ENCODE measurements at places on chromosomes 6 and 20. TPM values are rescaled to one million over a fixed set of nuclear protein-coding genes. Genes with fewer than 3 reads are reported as not detected.

DNA sequence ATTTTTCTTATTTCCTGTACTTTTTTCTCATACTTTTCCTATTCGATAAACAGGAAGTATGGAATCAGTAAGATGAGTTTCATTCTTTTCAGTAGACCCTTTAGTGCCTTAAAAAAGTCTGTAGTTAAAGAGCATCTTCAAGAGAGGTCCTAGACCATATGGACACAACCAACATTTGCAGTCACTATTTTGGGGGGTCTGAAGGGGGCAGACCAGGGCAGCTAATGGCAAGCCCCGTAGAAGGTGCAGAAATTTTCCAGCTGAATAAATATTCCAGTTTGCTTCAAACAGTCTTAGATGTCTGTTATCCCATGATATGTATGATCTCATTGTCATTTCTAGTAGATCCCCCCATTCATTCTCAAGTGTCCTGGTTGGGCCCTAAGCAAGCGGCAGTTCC is 52.8 kb downstream of the MAP3K5 start:
- DNase-seq, result no peak

DNA sequence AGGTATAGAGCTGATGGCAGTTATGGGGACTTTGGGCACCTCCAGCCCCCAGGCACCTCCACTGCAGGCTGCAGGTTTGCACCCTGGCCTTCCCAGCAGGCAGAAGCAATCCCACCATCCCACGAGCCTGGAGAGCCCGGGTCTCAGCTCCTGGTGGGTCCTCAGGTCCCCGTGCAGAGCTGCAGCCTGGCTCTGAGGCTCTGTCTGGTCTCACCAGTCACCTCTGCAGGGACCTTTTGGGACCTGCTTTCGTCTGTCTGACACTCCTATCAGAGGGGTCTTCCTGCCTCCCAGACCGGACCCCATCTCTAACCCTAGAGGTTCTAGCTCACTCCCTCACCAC is 41.9 kb downstream of the FGD2 start:
- no peak for DNase-seq

- DNase-seq, result no peak
Observed at GRCh38 chr6:143349530-143349929, 101.0 kb downstream of the ADAT2 start.

DNA sequence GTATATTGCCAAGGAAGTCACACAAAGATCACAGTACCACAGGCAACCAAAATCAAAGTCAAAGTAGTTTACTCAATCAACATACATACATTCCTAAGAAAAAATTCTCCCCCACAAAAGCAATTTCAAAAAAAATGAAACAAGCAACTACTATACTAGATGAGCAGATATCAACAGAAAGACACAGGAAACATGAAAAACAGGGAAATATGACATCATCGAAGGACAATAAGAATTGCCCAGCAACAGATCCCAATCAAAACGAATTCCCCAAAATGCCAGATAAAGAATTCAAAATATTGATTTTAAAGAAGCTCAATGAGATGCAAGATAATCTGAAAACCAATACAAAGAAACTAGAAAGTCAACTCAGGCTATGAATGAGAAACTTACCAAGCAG is 219.7 kb upstream of the TAB2 start:
- no peak for DNase-seq

DNA sequence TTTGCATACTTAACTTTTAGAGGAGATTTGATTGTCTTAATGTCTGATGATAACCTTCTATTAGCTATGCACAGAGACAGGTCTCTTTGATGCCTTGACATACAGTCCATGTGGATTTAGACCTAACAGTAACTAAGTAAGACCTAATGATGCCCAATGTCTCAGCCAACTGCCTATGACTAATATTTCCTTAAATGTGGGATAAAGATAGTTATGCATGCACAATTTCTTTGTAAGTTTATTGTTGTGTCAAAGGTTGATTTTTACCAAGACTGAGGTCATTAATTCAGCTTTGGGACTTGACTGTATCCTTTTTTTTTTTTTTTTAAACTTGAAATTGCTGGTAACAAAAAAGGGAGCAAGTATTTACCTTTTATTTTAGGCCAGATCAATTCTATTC is 450.0 kb downstream of the HAO1 start:
- DNase-seq, result no peak

GRCh38 chr20:33127422-33128097 is 40.4 kb upstream of the BPIFA2 start:
- no peak for DNase-seq

DNA sequence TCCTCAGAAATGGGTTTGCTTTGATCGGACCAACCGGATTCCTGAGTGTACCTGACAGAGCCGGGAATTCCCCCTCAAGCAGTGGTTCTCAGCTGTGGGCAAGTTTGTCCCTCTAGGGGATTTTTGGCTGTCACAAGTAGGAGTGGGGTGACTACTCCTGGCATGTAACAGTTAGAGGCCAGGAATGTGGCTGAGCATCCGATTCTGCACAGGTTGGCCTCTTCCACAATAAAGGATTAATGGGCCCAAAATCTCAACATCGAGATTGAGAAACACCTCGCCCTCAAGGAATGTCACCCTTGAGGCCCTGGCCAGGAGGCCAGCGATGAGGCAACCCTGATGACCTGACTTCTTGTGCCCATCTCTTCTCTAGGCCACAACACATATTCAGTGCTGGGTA is 7.9 kb downstream of the AGPAT4 start:
- DNase-seq, result no peak

- peak; percentile 65 for DNase-seq
Observed at GRCh38 chr6:34922177-34922663, 33.2 kb downstream of the ANKS1A start.

GRCh38 chr20:1186367-1186991 is 1.7 kb upstream of the TMEM74B start:
- DNase-seq, result no peak

DNA sequence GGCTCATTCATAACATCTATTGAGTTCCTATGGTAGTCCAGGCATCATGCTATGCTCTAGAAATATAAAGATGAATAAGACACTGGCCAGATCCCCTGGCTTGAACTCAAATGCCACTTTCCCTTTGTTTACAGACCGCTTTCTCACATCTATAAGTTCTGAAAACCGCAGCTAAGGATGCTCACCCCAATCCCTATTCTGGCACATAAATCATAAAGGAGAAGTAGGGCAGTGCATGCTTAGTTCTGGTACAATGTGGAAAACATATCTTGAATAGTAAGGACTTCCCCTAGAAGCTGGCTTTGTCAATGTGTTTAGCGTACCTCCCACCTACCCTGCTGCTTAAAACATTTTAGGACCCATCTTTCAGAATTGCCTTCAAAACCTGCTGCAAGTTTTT is 26.4 kb downstream of the MRS2 start:
- DNase-seq, result no peak

DNA sequence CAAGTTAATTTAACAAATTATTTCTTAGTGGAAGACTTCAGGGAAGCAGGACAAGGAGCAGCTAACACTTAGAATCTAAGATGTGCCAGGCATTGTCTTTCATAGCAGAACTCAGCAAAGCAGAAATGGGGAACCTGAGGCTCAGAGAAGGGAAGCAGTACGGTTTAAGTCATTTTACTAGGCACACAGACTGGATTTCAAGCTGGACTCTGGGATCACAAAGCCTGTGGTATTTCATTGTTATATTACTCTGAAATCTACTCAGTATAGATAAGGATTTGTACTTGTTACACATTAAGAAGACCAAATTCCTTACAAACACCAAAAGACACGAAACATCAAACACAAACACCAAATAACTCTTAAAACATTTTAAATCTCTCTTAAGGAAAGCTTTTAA is 199.6 kb downstream of the ISM1 start:
- DNase-seq, result no peak

- no peak for DNase-seq
Observed at GRCh38 chr6:115914098-115914497, 146.6 kb downstream of the FRK start.

DNA sequence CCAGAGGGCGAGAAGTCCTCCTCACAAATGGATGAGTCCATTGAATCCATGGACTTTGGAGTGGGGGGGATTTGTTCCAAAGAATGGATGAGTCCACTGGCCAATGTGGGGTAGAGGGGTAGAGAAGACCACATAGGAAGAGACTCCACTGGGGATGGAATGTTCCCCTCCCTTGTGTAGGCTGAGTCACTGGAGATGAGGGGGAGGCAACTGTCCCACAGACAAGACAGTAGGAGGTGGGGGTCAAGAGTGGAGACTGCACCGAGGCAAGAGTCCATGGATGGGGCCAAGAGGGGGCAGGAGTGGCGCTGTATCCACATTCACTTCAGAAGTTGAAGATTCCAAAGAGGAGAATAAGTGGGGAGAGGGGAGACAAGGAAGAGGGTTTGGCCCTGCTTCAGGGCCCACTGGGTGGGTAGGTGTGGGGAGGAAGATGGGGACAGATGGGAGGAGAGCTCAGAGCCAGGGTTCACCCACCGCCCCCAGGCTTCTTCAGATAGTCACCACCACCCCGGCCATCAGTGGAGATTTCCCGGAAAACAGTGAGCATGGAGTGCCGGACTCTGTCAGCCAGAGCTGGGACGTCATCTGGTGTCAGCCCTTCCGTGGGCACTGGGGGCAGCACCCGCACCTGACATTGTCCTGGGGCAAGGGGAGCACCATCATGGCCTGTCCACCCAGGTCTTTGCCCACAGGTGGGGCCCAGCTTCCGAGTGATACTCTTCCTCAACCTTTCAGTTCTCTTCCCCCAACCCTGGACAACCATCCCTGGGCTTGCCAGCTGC is 4.6 kb downstream of the EGFL8 start:
- DNase-seq, result no peak

- peak; percentile 86 for DNase-seq
Observed at GRCh38 chr6:165181951-165182414, 127.4 kb downstream of the C6orf118 start.

DNA sequence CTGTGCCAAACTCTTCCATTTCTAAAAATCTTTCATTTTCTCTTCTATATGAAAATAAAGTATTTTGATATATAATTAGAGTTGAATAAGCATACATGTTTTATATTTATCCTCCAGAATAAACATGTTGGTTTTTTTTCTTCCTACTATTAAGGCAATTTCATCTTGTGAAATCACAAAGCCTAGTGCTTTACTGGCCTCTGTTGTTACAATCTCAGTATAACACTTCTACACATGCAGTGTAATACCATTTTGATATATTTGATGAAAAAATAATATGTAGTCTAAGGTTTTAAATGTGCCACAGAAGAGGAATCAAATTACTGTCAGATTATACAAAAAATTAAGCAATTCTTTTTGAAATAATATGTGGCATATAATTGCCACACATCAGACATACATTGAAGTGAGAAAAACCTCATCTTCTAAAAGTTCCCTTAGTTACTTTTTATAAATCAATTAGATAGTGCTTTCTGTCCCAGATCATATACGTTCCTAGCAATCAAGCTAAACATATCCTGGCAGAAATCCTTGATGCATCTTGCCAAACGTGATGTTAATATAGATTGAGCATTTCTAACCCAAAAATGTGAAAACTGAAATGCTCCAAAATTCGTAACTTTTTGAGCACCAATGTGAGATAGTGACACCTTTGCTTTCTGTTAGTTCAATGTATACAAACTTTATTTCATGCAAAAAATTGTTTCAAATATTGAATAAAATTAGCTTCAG is 225.1 kb upstream of the MANEA start:
- DNase-seq, result no peak

DNA sequence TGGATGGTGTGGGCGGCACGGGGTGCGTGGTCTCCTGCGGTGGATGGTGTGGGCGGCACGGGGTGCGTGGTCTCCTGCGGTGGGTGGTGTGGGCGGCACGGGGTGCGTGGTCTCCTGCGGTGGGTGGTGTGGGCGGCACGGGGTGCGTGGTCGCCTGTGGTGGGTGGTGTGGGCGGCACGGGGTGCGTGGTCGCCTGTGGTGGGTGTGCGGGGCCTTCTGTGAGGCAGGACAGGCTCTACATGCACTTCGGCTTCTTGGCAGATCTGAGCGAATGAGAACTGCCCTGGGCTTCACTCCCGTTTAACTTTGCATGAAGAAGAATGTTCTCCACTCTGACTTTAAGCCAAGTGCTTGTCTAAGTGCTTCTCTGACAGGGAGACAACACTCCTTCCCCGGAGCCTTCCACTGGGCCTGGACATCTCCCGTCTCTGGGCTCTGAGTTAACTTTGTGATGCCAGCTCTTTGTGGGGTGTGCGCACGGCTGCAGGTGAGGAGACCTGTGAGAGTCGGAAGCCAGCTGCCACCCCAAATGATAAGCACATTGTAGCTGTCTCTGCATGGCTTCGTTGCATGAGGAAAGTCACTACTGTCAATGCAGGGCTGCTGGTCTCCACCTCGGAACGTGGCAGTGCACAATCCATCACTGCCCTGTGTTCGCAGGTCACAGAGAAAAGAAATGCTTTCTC is 244.8 kb downstream of the DLL1 start:
- DNase-seq, result no peak

GRCh38 chr6:34657307-34657978 is 39.1 kb downstream of the ILRUN start:
- peak; percentile 60 for DNase-seq

DNA sequence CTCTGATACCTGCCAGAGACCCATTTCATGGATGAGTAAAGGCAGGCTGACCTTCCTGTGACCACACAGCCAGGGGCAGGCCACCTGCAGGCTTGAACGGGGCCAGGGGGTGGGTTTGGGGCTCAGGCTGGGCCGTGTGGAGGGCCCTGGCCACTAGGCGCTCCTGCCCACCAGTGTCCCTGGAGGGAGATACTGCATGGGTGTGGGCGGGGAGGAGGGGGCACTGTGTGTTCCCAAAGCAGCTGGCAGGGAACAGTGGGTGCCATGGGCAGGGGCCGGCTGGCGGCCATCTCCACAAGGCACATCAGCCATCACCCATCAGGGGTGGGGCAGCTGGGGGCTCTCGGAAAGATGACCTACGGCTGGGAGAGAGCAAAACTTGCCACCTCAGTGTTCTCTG is 15.4 kb downstream of the SRC start:
- DNase-seq, result no peak

GRCh38 chr6:51459958-51460357 is 627.5 kb downstream of the PKHD1 start:
- DNase-seq, result no peak

GRCh38 chr6:209432-210103 is 82.7 kb upstream of the DUSP22 start:
- DNase-seq, result no peak

DNA sequence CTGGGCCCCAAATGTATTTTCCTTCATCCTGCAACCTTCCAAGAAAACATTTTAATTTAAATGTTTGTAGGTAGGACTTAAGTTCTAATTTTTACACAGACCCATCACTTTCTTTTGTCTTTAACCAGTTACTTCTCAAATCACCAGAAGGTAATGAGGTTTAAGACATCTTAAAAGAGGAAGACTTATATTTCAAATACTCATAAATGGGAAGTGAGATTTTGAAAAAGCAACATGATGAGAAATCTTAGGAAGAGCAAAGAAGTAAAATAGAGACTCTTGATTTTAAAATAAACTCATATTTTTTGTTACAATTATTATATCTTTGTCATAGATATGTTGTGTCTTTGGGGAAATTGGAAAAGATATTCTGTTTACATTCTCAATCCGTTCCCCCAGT is 82.3 kb downstream of the SYNE1 start:
- no peak for DNase-seq

GRCh38 chr6:163333701-163334663 is 80.5 kb upstream of the QKI start:
- DNase-seq, result no peak

Gene FKBP1C
- total RNA-seq, result 0.17 TPM

Gene ADGB
- total RNA-seq, result not detected

Gene FBXO30
- 9.2 TPM for total RNA-seq

Gene UBE3D
- total RNA-seq, result 11.6 TPM

Gene KIAA0408
- 3.6 TPM for total RNA-seq

Gene MACROD2
- 0.79 TPM for total RNA-seq

Gene WFDC12
- total RNA-seq, result not detected

Gene WFDC6
- not detected for total RNA-seq

Gene SUMO4
- total RNA-seq, result not detected

Gene THBD
- 17.1 TPM for total RNA-seq

Gene ECT2L
- not detected for total RNA-seq

Gene GABRR2
- not detected for total RNA-seq

Measured in kidney epithelial cell (primary cell).